ENCODE measurements at places on chromosomes 13 and 19. TPM values are rescaled to one million over a fixed set of nuclear protein-coding genes. Genes with fewer than 3 reads are reported as not detected.

Gene ZNF99
- not detected for total RNA-seq

Gene PROZ
- not detected for total RNA-seq

Gene TTC9B
- not detected for total RNA-seq

Gene ZIC5
- not detected for total RNA-seq

Gene FAM83E
- not detected for total RNA-seq

Gene NLRP4
- total RNA-seq: not detected

Gene KCNRG
- 3.3 TPM for total RNA-seq

Gene RSPH6A
- total RNA-seq: not detected

Gene GRWD1
- 16.0 TPM for total RNA-seq

- DNase-seq: no peak
These were observed 18.5 kb downstream of the MIER2 start for GRCh38 chr19:325937-326565.

DNA sequence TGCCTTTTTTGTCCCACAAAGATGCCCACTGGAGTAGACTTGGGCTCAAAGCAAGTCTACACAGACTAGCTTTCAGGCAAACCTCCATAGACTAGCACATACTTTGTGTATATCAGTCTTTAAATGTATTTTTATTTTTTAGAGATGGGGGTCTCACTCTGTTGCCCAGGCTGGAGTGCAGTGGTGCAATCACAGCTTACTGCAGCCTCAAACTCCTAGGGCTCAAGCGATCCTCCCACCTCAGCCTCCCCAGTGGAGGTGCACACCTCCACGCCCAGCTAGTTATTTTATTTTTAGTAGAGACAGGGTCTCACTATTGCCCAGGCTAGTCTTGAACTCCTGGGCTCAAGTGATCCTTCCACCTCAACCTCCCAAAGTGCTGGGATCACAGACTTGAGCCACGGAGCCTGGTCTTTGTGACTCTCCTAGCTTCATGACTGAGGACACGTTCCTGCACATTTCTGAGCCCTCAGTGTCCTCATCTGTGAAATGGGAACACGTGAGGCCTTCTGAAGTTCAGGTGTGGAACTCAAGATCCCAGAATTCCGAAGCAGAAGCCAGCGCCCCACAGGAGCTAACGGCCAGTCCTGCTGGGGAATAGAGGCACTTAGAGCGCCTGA is 5.1 kb upstream of the TPM4 start:
- DNase-seq: no peak

GRCh38 chr19:44845612-44846454 is at the start of gene NECTIN2:
Gene NECTIN2, plus strand, starts transcription at chr19:44846297. Its CDS starts 229 bp downstream, at chr19:44846526.
- DNase-seq: peak; percentile 100

DNA sequence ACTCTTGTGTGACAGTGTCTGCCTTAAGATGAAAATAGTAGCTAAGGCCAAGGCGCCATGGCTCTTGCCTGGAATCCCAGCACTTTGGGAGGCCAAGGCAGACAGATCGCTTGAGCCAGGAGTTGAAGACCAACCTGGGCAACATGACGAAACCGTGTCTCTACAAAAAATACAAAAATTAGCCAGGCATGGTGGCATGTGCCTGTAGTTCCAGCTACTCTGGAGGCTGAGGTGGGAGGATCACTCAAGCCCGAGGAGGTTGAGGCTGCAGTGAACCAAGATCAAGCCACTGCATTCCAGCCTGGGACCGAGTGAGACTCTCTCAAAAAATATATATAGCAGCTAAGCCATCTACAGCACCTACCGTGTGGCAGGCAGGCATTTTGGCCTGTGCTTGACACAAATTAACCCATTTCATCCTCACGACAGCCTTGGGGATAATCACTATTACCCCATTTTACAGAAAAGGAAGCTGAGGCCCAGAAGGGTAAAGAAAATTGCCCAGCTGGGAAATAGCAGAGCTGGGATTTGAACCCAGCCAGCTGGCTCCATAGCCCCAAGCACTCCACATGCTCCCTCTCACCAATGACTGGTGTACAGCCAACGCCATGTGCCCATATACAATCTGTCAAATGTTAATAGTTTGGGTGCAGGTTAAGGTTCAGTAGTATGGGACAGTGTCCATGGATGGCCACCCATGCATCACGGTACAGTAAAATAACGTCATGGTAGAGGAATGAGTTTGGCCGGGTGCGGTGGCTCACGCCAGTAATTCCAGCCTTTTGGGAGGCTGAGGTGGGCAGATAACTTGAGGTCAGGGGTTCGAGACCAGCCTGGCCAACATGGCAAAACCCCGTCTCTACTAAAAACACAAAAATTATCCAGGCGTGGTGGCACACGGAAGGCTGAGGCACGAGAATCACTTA is 3.1 kb downstream of the SLC1A5 start:
- DNase-seq: no peak

DNA sequence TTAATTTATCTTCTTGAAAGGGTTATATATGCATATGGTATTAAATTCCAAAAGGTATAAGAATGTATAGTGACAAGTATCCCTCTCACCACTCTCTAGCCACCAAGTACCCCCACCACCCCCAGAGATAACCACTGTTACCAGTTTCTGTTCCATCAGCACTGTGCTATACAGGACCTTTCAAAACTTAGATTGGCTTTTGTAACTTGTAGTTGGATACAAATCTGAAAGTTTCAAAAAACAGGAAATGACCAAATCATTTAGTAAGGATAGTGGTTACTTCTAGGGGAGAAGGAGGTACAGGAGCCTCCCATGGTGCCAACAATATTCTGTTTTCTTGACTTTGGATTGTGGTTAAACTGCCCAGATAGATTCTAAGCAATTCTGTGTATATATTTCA is 56.7 kb downstream of the AKAP11 start:
- no peak for DNase-seq

DNA sequence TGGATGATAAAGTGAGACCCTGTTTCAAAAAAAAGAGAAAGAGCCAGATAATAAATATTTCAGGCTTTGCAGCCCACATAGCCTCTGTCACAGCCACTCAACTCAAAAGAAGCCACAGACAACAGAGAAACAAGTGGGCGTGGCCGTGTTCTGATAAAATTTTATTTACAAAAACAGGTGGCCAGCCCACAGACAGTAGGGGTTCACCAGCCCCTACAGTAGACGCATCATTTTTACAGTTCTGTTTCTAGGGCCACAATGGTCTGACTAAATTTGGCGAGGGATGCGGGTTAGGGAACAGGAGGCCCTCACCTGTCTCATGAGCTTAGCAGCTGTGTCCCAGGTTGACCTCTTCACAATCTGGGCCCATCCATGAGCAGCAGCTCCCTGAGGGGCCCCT is 59.5 kb downstream of the ARHGEF18 start:
- DNase-seq: no peak

- no peak for DNase-seq
These were observed 9.5 kb upstream of the MLNR start for GRCh38 chr13:49210669-49211068.

- no peak for DNase-seq
These were observed 14.9 kb upstream of the ZNF611 start for GRCh38 chr19:52749780-52750179.

GRCh38 chr19:2243274-2244124 is 5.6 kb upstream of the AMH start:
- DNase-seq: no peak

DNA sequence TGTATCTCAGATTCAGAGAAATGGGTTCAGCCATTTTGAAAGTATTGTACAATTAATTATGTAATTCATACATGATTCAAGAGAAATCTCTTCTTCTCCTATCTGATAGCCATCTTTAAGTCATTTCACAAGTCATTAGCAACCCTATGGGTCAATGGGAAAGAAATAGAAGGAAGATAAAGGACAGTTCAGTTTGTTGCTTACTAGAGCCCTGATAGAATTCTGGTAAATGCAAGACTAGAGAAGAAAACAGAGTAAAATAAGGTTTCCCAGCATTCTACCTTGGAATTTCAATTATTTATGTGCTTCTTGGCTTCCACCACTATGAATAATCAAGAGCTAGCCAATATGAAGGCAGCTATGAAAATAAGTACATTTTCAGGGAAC is 117.7 kb downstream of the LHFPL6 start:
- DNase-seq: no peak

DNA sequence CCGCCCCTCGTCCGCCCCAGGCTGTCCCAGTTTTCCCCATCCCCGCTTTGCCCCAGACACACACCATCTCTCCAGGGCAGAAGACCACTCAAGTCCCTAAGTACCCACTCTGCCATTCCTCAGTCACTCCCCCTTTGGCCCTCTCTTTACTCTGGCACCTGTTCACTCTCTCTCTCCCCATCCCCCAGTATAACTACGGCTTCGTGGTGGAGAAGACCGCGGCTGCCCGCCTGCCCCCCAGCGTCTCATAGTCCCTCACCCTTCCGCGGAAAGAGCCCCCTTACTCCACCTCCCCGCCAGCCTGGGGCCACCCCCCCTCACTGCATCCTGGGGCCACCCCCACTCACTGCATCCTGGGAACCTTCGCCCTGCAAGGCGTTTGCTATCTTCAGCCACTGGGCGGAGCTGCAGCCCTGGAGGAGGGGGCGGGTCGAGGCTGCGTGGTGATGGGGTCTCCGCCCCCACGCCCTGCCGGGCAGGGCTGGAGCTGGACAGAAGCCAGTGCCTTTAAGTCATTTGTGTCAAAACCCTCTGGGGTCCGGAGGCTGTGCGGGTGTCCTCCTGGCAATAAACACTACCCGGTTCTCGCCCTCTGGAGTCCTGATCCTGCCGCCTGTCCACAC is 5.0 kb downstream of the MVB12A start:
- no peak for DNase-seq

DNA sequence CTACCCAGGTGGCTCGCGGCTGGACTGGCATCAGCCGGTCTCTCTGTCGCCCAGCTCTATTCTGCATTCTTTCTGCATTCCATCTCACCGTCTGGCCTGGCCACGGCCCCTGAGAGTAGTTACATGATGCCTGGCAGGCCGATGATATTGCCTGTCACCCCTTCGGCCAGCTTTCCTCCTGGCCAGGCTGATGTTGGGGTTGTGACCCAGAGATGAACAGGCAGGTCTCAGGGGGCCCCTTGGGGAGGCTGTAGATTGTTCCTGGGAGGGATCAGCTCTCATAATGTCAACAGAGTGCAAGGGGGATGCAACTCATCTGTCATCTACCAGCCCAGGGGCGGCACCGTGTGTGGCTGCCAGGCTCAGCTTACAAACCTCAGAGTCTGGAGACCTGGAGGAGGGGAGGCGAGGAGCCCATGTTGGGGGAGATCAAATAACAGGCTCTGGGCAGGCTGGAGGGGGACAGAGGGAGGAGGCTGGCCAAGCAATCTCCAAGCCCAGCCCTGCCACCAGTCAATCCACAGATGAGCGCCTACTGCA is 13.6 kb upstream of the FBXO17 start:
- no peak for DNase-seq

DNA sequence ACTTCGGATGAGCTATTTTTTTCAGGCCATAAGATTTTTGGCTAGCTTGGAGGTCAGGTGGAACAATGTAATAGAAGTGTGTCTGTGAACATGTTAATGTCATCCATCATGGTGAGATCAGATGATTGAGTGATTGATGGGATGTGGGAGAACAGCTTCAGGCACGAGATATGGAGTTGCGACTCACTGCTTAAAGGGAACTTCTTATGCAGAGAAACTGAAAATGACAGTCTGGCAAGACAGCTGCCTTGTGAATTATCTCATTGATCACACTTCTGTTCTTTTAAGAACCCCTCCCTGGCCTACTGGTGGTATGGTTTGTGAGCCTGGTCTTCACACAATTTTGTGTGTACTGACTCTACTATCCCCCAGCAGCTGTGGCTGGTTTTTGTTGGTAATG is 96.0 kb downstream of the OLFM4 start:
- DNase-seq: no peak

DNA sequence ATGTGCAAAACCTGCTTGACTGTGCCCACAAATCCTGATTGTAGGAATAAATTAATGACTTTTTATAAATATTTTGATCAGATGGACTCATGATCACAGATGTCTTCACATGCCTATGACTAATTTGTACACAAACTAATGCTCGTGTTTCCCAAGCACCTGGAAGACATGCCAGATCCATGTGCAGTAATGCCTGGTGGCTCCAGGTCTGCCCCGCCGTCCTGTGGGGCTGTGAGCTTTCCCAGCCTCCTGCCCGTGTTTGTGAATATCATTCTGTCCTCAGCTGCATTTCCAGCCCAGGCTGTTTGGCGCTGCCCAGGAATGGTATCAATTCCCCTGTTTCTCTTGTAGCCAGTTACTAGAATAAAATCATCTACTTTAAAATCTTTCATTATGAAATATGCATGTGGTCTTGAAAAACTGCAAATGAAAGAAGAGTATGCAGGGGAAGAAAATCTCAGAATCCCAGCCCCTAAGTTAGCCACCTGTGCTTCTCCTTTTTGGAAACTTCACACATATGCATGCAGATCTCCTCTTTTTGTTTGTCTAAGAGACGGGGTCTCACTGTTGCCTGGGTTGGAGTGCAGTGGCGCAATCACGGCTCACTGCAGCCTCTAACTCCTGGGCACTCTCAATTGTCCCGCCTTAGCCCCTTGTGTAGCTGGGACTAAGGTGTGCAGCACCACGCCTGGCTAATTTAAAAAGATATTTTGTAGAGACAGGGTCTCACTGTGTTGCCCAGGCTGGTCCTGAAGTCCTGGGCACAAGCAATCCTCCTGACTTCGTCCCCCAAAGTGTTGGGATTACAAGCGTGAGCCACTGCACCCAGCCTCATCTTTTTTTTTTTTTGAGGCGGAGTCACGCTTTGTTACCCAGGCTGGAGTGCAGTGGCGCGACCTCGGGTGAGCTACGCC is 6.2 kb downstream of the RPL28 start:
- DNase-seq: no peak

DNA sequence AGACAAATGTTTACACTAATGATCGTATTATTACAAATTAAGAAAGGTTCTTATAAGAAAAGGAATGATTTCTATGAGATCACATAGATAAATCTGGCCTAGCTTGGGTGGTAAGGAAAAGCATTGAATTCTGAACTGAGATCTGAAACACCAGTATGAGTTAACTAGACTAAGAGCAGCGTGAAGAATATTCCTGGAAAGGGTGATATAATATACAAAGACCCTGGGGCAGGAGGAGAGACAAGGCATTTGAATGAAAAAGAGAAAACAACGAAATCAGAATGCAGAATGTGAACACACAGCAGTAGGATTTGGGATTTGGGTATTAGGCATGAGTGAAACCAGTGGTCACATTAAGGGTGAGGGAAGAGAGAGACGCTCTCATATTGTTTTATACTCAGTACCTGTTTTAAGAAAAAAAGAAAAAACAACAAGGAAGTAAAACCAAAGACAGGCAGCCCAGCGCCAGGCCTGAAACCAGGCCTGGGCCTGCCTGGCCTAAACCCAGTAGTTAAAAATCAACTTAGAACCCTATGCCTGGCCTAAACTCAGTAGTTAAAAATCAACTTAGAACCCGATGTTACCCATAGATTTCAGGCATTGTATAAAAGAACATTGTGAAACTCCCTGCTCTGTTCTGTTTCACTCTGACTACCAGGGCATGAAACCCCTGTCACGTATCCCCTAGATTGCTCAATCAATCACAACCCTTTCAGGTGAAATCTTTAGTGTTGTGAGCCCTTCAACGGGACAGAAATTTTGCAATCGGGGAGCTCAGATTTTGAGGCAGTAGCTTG is 287.1 kb downstream of the ITGBL1 start:
- DNase-seq: no peak

DNA sequence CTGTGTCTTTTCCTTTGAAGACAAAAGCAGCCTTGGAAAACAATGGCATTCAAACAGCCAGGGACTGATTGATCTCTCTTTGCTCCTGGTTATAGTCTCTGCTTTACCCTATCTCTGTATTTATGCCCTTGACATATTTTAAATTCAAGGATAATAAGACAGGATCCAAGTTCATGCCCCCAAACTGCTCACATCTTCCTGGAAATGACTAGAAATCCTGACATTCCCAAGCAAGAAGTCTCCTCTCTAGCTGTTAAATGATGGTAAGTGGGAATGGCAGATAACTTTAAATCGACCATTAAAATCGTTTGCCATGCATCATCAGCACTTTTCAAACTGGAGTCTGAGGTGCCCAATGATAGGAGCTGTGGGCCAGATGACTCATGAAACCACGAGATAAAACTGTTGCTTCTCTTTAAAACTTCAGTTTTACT is 435.6 kb downstream of the FOXO1 start:
- no peak for DNase-seq

Measured in ascending aorta (tissue), 2 donors.